ENCODE measurements at places on chromosomes 5 and 9. TPM values are rescaled to one million over a fixed set of nuclear protein-coding genes. Genes with fewer than 3 reads are reported as not detected.

DRD1 gene
- total RNA-seq, result 0.53 TPM

ROR2 gene
- 0.13 TPM for total RNA-seq

HTR4 gene
- 5.7 TPM for total RNA-seq

NUTM2G gene
- not detected for total RNA-seq

SUSD3 gene
- not detected for total RNA-seq

SLC4A9 gene
- not detected for total RNA-seq

GAPVD1 gene
- 41.2 TPM for total RNA-seq

GARIN3 gene
- not detected for total RNA-seq

ADAMTS6 gene
- 23.5 TPM for total RNA-seq

SLC34A3 gene
- 0.06 TPM for total RNA-seq

MARVELD2 gene
- 1.3 TPM for total RNA-seq

CCNI2 gene
- not detected for total RNA-seq

PLAC8L1 gene
- total RNA-seq, result 0.40 TPM
